Activated B cell treated with CpG ODN at 0.5 μM for 24 hours (primary cell): ENCODE measurements at places on chromosomes 13 and 19.

DNA sequence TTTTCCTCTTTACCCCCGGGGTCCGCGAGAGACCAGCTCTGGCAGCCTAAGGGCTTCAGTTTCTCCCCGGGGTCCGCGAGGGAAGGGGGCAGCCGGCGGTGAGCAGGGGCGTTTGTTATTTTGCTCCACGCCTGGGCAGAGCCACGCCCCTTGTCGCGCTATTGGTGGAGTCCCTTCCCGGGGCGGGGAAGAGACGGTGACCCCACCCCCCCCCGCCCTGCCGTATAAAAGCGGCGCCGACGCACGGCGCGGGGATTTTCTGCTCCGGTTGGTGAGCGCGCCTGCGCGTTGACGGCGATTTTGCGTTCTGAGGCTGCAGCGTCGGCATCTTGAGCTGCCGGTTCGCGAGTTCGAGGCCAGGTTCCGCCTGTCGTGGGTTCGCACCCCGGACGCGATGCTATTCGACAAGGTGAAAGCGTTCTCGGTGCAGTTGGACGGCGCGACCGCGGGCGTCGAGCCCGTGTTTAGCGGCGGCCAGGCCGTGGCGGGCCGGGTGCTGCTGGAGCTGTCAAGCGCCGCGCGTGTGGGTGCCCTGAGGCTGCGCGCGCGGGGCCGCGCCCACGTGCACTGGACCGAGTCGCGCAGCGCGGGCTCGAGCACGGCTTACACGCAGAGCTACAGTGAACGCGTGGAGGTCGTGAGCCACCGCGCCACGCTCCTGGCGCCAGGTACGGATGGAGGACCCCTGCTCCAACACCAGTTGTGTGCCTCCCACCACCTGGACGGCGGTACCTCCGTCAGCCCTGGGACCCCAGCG lies at the start of gene ARRDC2:
Gene ARRDC2 (plus strand): TSS at position 254 of the 757 bp plus-strand sequence. CDS start 141 bp downstream, at position 395.
- peak; percentile 78 for DNase-seq
- no peaks in the 10 kb centered on the region for H3K27me3 ChIP-seq
- H3K36me3 ChIP-seq, result peaks cover 58% of the 10 kb centered on the region
- H3K4me3 ChIP-seq, result peak within 1 kb of the TSS; percentile 93
- H3K4me1 ChIP-seq, result peaks cover 39% of the 10 kb centered on the region
- peak within 1 kb of the TSS; percentile 92 for H3K27ac ChIP-seq

DNA sequence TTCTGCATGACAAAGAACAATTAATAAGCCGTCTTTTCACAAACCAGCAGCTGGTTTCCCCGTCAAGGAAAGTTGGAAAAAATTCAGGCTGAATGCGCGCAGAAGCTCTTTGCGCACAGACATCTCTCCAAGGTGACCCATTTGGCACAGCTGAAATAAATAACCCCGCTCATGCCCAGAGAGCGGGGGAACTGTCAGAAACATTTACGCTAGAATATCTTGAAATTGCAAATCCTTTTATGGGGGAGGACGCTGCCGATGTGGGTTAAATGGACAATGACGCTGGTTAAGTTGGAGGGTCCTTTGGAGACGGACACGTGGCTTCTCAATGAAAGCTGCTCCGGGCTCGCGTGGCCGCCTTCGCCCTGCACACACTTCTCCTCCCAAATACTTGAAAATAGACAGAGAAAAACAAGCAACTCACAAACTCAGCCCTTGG lies 30.6 kb downstream of the GSX1 start:
- H3K27ac ChIP-seq, result no peak overlapping the region
- H3K4me3 ChIP-seq, result no peak overlapping the region
- peaks cover 75% of the 10 kb centered on the region for H3K27me3 ChIP-seq
- peaks cover 4% of the 10 kb centered on the region for H3K4me1 ChIP-seq
- DNase-seq, result no peak

DNA sequence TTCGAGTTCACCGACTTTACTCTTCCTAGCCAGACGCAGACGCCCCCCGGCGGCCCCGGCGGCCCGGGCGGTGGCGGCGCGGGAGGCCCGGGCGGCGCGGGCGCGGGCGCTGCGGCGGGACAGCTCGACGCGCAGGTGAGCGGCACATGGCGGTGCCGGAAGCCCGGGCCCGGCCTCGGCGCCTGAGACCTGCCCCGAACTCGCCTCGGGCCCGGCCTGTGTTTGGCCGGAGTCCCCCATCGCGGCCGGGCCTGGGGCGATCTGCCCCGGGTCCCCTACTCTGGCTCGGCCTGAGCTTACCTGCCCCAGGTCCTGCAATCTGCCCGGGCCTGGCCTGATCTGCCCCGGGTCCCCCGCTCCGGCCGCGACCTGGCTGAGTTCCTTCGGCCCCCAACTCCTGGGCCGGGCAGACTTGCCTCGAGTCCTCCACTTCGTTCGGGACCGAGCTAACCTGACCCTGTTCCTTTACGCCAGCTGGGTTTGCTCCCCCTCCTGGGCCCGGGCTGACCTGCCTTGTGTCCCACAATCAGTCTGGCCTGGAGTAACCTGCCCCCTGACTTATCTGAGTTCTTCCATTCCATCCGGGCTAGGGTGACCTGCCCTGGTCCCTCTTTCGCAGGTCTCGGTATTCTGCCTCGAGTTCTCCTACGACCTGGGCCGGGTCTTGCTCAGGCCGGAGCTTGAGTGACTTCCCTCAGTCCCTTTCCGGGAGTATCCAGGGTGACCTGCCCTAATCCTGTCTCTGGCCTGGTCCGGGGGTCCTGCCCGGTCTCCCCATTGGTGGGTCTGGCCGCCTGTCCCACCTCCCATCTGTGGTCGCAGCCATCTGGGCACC lies 764 bp downstream of the UPF1 start:
- no peaks in the 10 kb centered on the region for H3K27me3 ChIP-seq
- peak overlapping the region; percentile 90 for H3K4me3 ChIP-seq
- peak overlapping the region; percentile 77 for H3K27ac ChIP-seq
- peaks cover 39% of the 10 kb centered on the region for H3K36me3 ChIP-seq
- DNase-seq, result no peak

- DNase-seq, result no peak
- H3K27me3 ChIP-seq, result no peaks in the 10 kb centered on the region
- peak overlapping the region; percentile 94 for H3K4me3 ChIP-seq
Measured at GRCh38 chr13:99260216-99260615, 2.0 kb upstream of the GPR18 start.

DNA sequence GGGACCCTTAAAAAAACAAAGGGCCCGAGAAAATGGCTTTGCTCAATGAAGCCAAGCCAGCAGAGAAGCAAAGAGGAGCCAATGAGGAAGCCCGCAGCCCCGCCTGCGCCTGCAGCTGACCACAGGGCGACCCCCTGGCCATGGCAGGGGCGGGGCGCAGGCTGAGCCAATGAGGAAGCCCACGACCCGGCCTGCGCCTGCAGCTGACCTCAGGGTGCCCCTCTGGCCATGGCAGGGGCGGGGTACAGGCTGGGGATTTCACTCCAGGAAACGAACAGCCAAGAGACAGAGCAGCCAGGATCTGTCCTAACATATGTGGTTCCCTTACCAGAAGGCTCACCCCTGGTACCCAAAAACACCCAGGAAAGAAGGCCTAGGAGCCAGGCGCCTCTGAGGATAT lies 101.4 kb downstream of the STK24 start:
- no peaks in the 10 kb centered on the region for H3K27me3 ChIP-seq
- peaks cover 41% of the 10 kb centered on the region for H3K4me1 ChIP-seq

- peaks cover 36% of the 10 kb centered on the region for H3K36me3 ChIP-seq
- no peak overlapping the region for H3K27ac ChIP-seq
- no peak overlapping the region for H3K4me3 ChIP-seq
- no peaks in the 10 kb centered on the region for H3K4me1 ChIP-seq
- no peaks in the 10 kb centered on the region for H3K27me3 ChIP-seq
Measured at GRCh38 chr19:18532168-18532890, 10.5 kb upstream of the ELL start.
